ENCODE measurements at places on chromosomes 6 and 20.

DNA sequence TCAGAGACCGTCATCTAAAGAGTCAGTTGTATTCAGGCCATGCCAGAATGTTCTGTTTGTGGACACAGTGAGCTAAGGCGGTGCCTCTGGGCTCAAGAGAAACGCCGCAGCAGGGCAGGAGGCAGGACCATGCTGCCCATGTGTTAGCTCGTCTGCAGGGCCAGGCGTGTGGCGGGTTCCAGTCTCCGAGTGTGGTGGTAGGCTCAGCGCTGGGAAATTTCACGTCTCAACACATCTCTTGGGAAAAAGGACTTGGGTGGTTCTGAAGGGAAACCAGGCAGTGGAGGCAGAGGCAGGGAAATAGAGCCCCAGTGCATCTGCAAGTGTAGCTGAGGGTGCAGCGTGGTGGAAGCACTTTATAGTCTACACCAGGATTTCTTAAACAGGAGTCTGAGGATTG, 56.9 kb upstream of the TAGAP start:
- no peak for DNase-seq

DNA sequence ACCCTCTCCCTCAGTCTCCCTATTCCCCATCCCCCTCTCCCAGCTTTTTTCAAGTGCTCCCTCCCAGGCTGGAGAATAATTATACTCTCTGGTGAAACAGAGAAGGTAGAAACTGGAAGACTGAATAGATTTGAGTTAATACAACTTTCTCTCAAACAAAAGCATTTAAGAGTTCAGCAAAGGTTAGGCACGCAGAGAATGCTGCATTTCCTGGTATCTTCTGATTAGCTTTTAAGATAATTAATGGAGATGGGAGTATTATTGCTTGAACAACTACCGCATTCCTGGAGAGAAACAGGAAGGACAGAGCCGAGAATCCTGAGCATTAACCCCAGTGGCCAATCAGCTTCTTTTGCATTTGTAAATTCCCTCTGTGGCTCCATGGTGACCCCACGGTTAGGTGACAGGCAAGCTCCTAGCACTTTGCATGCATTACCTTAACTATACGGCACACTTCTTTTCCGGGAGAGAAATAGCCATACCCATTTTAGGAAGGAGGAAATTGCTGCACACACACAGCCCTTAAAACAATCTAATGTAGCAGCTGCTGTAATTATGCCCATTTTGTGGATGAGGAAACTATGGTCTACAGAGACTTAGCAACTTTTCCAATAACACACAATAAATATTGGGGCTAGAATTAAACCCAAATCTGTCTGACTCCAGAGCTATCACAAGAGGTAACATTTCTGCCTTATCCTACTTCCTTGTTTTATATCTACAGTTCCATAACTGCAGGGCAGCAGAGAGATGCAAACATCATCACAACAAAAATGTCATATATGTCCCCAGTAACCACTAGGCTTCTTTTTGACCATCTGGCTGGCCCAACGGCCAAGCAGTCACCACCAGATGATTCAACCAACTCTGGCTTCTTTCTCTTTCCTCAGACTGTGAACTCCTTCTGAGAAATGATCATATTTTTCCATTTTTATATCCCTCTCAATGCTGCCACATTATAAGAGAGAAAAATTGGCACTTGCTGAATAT, 169.9 kb downstream of the CD24 start:
- DNase-seq: no peak

DNA sequence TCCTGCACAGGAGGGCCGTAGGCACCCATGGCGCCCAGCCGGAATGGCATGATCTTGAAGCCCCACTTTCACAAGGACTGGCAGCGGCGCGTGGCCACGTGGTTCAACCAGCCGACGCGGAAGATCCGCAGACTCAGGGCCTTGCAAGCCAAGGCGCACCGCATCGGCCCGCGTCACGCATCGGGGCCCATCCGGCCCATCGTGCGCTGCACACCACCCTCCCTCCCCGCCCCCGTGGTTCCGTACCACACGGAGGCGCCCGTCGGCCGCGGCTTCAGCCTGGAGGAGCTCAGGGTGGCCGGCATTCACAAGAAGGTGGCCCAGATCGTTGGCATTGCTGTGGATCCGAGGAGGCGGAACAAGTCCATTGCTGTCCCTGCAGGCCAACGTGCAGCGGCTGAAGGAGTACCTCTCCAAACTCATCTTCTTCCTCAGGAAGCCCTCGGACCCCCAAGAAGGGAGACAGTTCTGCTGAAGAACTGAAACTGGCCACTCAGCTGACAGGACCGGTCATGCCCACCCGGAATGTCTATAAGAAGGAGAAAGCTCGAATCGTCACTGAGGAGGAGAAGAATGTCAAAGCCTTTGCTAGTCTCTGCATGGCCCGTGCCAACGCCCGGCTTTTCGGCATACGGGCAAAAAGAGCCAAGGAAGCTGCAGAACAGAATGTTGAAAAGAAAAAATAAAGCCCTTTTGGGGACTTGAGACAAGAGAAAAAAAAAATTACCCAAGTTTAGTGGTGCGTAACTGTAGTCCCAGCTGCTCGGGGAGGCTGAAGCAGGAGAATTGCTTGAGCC, 9.9 kb upstream of the NCOA5 start:
- DNase-seq: no peak

GRCh38 chr6:39791311-39791710, 865 bp upstream of the DAAM2 start:
- no peak for DNase-seq

- no peak for DNase-seq
These were observed 496.2 kb upstream of the JAG1 start for GRCh38 chr20:11170025-11170424.

DNA sequence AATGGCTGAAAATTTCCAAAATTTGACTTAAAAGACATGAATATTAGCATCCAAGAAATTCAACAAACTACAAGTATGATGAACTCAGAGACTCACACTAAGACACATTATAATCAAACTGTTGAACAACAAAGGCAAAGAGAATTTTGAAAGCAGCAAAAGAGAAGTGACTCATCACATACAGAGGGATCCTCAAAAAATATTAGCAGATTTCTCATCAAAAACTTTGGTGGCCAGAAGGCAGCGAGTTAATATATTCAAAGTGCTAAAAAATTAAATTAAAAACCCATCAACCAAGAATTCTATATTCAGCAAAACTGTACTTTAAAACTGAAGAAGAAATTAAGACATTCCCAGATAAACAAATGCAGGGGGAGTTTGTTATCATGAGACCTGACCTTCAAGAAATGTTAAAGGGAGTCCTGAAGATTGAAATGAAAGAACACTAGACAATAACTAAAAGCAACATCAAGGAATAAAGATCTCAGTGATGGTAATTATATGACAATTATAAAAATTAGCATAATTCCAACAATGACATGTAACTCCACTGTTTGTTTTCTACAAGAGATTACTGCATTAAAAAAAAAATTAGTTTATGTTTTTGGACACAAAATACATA, 150.0 kb downstream of the RNASET2 start:
- no peak for DNase-seq

GRCh38 chr6:3557336-3557735, 100.5 kb upstream of the SLC22A23 start:
- no peak for DNase-seq

DNA sequence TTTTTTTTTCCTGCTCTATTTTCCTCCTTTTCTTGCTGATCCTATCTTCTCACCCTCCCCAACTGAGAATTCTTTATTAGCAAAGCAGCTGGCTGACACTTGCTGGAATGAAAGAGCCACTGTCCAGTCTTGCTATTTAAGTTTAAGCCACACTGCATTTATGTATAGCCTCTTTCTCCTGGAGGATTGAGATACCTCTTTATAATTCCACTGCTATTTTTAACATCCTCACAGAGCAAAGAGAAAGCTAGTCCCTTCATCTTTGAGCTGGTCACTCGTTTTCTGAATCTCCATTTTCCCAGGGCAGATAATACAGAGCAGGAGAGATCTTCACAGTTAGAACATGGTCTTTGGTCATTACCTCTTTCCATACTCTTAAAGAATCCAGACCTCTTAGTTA, 36.0 kb upstream of the EEF1A1 start:
- DNase-seq: no peak

DNA sequence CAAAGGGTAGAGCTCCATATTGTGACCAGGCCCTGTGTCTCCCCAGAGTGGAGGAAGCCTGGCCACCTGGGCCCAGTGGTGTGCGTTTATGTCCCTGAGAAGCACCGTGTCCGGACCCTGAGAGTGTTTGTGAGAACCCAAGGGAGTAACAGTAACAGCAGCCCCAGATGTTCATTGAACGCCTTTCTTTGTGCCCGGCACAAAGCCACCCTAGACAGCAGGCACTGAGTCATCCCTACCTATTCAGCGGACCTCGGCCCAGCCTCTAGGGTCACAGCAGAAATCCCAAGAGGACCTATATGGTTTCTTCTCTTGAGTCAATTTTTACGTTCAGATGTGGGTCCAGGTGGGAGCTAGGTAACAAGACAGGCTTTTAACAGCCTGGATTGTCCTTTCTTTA, 24.5 kb downstream of the BCAS4 start:
- no peak for DNase-seq

GRCh38 chr20:45368221-45368980, 5.4 kb downstream of the SYS1 start:
- DNase-seq: no peak

All from stimulated activated CD8-positive, alpha-beta memory T cell treated with anti-CD3 and anti-CD28 coated beads, Interleukin-12 subunit alpha, Interleukin-12 subunit beta, amount 100 ng/mL, for 1 hour (primary cell).